ENCODE measurements at places on chromosomes 11 and 22.

DNA sequence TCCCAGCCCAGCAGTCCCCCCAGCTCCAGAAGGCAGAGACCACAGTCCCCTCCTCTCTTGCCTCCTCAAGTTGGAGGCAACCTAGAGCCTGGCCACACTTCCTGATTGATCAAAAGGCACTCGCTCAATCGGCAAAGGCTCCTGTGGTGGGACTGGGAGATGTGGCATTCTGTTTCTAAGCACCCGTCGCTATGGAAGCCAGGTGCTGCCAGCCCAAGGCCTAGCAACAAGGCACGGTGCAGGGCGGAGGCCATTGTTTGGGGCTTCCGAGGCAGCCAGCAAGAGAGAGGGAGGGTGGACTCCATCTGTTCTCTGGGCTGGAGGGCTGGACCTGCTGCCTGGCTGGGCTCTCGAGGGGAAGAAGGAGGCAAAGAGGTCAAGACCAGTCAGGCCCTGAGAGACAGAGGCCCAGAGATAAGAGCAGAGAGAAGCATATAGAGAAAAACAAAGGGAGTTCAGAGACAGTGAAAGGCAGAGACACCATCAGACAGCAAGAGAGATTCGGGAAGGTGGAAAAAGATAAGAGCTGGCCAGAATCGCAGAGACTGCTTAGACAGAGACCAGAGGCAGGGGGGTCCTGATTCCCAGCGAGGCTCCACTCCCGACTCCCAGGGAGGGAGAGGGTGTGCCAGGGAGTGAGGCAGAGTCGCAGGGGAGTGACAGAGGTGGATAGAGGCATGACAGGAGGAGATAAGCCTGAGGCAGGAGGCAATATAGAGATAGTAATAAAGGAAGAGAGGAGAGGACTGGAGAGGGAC is 21.2 kb downstream of the PDE2A start:
- DNase-seq, result no peak

- no peak for DNase-seq
These were observed 52.4 kb downstream of the LGR4 start for GRCh38 chr11:27420217-27420616.

GRCh38 chr11:72793076-72793424 is 797 bp downstream of the STARD10 start:
- no peak for DNase-seq

DNA sequence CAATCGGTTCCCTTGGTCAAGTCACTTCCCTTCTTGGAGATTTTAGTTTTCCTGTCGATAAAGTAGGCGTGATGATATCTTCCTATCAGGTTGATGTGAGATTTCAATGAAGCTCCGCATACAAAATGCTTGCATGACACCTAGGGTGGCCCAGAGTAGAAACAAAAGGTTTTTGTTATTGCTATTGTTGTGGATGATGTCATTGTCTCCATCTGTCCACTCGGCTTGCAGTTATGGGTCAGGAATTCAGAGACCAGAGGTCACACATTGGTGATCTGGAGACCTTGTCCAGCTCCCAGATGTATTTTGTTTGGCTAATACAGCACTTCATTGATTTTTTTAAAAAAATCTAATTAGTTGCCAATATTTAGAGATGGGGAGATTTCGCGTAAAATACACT is 382.1 kb downstream of the MN1 start:
- no peak for DNase-seq

DNA sequence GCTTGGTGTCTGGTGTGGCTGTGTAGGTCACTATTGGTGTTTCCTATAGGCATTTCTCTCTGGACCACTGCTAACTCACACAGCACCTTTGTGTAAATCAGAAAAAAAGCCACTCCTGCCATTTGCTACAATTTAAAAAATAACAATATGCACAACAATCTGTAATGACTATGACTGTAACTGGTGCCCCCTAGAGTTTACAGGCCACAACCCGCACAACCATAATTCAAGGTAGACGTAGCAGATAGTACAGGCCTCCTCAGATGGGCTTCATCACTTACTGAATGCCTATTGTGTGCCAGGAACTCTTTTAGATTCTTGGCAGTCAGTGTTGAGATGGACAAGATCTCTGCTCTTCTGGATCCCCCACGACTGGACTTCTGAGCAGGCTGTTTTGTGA is 47.7 kb downstream of the SYT9 start:
- no peak for DNase-seq

GRCh38 chr11:128311742-128312719 is 275.3 kb downstream of the ETS1 start:
- DNase-seq, result no peak

Data from inflammatory macrophage treated with lipopolysaccharide for 1 hour (primary cell).